Hepatic stellate cell (primary cell): ENCODE measurements at places on chromosomes 1 and 21.

- DNase-seq: no peak
Measured at GRCh38 chr1:213692321-213692720, 295.5 kb upstream of the PROX1 start.

GRCh38 chr1:204493145-204493983 lies 1.2 kb downstream of the PIK3C2B start:
- DNase-seq: peak; percentile 41

DNA sequence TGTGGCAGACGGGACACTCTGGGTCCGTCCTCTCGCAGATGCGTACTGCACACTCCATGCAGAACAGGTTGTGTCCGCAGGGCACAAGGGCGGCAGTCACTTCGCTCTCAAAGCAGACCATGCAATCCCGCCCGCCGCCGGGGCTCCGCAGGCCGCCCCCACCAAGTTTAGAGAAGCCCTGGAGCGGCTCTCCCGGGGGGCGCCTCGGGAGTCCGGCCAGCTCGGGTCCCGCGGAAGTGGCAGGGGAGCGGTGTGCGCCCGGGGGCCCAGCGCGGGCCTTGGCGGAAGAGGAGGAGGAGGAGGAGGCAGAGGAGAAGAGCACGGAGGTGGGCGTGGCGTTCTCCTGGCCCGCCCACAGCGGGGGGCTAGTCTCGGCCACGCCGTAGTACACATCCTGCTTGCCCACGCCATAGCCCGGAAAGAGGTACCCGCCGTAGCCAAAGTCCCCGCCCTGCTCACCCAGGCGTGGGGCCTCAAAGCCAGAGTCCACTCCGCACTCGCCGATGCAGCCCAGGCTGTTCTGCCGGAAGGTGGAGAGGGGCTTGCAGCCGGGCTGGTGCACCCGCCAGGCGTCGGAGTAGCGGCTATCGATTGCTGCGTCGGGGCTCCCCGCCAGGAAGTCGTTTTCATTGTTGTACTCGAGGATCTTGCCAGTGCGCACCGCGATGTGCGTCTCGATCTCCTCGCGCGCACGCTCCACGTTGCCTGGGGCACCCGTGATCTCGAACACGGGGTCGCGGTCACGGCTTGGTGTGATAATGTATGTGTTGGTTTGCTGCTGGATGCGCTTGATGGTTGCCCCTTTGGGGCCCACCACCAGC lies 5.4 kb downstream of the MEX3A start:
- no peak for DNase-seq

DNA sequence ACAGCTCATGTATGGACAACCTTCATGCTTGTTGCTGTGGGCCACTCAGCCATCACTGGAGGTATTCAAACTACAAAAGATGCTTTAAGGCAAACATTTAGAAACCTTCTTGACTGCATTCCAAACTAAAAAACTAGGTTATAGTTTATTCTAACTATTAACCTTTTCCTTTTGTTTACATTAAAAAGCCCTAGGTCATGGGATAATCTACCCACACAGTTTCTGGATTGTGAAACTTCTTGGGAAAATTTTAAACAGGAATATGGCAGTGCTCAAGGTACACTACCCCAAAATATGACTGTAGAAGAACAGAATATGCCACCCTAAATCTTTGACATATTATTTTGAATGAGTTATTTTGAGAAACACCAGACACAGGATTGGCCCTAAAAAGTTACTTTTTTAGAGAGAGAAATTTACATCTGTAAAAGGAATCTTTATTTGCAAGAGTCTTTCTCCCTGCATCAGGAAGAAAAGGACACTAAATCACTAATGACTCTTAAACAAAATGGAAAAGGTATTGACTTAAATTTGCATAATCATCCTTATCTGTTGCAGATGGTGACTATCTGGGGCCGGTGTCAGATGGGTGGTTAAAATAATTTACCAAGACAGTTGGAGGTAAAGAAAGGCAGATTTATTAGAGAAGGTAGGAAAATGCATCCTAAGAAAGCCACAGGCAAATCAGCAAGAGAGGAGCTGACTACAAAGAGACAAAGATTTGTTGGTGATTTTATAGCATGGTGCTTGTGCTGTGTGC lies 25.1 kb upstream of the NUF2 start:
- no peak for DNase-seq

DNA sequence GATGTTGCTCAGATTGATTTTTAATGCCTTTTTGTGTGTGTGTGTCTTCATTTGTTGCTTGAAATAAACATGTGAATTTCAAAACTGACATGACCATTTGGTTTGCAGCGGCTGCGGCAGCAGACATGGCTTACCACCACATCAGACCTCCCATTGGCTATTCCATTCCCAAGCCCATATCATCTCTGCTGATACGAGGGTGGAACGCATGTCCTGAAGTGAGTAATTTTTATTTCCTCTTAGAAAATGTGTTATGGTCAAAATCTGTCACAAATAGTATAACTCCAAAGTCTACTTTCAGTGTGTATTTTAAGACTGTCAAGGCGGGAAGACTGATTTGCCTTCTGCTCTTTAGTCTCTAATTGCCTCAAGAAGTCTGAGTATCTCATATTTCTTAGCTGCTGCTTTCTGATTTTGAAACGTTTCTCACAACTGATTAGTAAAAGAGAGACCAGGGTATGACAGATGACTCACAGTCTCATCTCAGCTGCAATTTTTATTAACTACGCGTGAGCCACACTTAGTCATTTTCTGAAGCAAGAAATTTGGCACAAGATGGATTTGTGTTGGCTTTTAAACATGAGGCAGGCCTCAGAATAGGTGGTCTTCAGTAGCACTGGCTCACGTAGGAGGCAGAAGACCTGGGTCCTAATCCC lies 49.0 kb downstream of the LRRC53 start:
- DNase-seq: no peak

DNA sequence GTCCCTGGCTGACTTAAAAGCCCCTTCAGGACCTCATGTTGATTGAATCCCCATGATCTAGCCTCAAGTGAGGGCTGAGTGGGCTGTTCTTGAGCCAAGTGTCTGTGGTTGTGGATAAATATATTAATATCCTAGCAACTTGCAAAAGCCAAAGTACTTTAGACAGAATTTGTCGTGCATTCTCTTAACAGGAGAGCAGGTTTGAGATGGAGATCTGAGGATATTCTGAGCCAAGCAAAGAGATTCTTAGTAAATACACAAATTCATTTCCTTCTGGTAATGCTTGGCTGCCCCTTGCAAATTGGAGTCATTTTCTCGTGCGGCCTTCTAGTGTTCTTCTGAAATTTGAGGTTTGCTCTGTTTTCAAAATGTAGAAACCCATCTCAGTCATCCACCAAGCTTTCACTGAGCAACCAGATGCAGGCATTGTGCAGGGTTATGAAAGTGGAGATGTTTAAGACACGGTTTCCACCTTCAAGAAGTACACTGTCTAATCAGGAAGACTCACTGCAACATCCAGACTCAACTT lies 242.1 kb upstream of the JUN start:
- DNase-seq: no peak

GRCh38 chr1:62194651-62195544 lies at the start of gene L1TD1:
L1TD1 (plus strand) TSS chr1:62194849; CDS start chr1:62206629, 11,780 bp downstream.
- DNase-seq: no peak

DNA sequence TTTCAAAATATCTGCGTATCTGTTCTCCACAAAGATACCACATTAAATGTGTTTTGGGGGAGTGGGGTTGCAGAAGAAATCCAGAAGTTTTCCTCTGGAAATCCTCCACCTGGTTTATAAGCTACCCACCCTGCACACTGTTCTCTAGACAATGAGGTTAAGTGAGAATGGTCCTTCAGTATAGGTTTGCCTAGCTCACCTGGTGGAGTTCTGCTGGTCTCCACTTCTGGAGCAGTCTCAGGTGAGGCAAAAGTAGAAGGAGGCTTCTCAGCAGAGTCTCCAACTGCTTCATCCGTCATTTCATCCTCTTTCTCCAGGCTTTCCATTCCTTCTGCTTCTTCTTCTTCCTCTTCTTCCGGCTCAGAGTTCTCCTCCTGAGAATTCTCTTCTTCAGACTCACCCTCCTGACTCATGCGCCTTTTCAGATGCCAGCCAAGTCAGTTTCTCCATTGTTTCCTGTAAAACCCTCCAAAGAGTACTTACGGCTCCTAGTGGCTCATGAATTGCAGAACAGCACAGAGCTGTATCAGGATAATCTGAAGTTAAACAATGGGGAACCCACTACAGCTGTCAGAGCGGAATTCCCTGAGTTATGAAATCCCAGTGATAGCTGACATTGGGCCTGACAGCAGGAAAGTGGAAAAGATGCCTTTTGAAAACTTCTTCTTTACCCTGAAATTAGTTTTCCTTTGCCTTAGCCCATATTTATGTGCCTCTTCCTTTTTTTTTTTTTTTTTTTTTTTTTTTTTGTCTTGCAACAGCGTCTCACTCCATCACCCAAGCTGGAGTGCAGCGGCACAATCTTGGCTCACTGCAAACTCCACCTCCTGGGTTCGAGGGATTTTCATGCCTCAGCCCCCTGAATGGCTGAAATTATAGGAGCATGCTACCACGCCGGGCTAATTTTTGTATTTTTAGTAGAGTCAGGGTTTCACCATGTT lies 38.5 kb downstream of the MSTO1 start:
- DNase-seq: peak; percentile 77

DNA sequence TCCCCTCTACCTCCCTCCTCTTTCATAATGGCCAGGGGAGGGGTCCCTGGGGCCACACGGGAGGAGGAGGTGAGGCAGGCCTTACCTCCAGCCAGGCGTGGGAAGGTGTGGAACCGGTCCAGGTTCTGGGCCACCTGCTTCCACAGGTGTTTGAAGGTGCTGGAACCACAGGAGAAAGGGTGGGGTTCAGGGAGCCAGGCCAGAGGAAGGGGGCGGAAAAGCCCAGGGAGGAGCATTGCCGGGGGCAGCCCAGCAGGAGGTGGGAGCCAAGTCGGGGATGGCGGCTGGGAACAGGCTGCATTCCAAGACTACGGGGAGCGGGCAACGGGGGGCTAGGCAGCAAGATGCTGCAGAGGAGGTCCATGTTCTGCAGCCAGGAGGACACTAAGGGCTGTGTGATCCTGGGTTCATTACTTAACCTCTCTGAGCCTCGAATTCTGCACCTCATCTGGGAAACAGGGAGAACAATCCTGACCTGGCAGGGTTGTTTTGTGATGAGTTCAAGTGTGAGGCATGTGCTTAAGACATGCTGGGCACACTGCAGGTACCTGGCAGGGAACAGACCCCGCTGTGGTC lies 19.8 kb upstream of the TAS1R2 start:
- DNase-seq: no peak

DNA sequence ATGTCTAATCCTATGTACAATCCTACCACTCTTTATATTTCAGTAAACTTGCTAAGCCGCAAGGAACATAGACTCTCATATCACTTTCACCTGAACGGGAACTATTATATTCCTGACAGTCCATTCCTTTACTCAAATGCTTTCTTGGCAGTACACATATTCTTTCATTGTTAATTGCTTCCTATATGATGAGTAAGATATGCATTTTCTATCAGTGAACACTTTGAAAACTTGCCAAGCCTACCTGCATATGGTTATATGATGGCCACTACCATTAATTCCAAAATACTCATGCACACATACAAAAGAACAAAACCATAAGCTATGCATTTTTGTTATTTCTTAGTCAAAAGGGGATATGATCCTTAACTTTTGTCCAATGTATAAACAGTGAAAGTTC lies 341.5 kb downstream of the VAV3 start:
- no peak for DNase-seq

- peak; percentile 58 for DNase-seq
Measured at GRCh38 chr1:201739492-201740085, 89.4 kb upstream of the IPO9 start.
